Posterior vena cava (tissue), 2 donors: ENCODE measurements at places on chromosomes 7 and 10. TPM values are rescaled to one million over a fixed set of nuclear protein-coding genes. Genes with fewer than 3 reads are reported as not detected.
A peak's percentile ranks its signal among the peaks of the same experiment; 100 is the strongest.

- peak; percentile 83 for DNase-seq
Observed at GRCh38 chr7:157662981-157663716, 326.3 kb downstream of the DNAJB6 start.

GRCh38 chr7:107696330-107696946 lies 35.8 kb downstream of the SLC26A4 start:
- DNase-seq, result no peak

DNA sequence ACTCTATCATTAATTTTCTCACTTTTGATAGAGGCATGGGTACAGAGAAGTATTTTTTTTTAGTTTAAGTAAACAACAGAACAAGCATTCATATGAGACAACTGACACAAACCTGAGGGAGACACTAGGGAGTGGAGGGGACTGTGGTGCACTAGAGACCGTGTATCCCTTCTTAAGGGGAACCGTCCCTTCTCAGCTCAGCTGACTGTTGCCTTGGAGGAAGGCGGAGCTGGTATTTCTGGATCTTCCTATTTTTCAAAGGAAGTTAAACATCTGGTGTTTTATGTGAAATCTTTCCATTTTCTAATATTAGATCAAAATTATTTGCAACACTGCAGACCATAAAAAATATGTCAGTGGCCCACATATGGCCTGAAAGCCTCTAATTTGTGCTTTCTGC lies 113.6 kb upstream of the MACROH2A2 start:
- no peak for DNase-seq

GRCh38 chr7:107934991-107935770 lies 44.2 kb downstream of the DLD start:
- DNase-seq, result no peak

- peak; percentile 78 for DNase-seq
Observed at GRCh38 chr10:129707406-129708388, 240.7 kb downstream of the MGMT start.

GRCh38 chr7:50138101-50138500 lies 45.1 kb upstream of the ZPBP start:
- no peak for DNase-seq

DNA sequence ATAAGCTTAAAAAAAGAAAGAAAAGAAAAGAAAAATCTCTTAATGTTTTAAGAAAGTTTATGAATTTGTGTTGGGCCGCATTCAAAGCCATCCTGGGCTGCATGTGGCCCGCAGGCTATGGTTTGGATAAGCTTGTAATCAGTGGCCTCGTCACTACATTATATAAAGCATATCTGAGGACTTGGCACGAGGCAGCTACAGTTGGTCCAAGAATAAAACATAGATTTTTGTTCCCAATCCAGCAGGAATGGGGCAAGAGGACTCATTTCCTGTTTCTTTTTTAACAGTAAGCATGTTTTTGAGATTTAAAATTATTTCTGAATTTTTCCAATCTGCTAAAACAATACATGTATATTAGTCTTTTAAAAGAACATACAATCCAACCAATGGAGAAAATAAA lies 28.6 kb downstream of the MCM10 start:
- DNase-seq, result no peak

DNA sequence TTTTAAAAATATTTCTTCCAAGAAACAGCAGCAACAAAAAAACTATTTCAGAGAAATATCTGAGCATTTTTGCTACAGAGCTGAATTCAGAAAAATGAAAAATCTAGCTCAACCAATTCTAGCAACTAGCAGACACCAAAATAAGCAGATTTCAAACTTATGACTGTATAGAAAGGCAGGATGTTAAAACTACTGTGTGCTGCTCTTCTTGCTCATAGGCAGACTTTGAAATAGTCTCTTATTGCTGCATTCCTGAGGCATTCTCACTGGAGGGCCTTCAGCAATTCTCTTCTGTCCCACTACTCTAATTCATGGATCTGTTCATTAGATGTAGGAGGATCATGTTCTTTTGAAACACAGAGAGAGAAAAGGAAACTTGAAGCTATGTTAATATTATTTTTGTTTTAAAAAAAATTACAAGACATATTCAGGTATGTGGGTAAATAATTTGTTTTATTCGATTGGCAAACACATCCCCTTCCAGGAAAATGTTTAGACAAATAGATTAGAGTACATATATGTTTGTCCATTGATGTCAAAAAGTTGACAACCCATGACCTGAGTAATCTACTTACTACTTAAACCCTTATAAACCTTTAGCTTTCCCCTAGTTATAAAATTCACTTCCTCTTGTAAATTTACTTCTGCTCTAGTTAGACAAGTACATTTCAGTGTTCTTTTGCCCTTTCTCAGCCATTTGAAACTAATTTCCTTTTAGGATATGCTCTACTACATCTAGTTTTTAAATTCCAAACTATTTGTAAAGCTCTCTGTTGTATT lies 428.2 kb upstream of the POT1 start:
- DNase-seq, result no peak

DNA sequence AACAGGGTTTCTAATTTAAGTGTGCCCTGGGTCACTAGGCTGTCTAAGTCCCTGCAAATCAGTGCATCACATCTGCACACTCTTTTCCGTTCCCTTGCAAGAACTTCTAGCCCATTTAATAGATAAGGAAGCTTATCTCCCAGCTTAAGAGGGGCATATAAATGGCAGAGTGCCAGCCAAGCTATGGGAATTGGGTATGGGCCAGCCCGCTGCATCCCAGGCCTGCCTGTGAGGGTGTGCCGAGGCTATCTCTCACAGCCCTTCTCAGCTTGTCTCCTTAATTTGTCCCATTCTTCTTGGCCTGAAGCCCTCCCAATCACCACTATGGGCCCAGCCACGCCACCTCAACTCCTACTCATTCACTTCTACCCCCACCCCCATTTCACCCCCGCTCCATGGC lies 14.7 kb downstream of the AQP1 start:
- peak; percentile 56 for DNase-seq

- DNase-seq, result no peak
Observed at GRCh38 chr10:35056686-35057085, 33.5 kb downstream of the CUL2 start.

DNA sequence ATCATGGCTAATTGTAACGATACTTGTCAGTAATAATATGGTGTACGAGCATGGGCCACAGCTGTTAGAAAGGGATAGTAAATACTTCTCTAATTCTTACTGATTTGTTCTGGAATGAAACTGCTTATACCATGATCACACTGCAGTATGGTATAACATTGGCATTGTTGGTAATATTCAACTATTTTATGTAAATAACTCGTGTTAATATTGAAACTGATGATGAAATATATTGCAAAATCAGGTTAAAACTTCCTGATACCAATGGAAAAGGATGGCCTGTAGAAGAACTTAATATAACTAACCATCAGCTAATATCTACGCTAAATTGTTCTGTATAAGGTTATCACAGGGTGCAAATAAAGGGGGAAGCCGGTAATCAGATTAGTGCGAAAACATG lies 10.3 kb downstream of the OR2A14 start:
- DNase-seq, result no peak

GRCh38 chr10:115628616-115629015 lies 535.5 kb downstream of the ATRNL1 start:
- no peak for DNase-seq

DNA sequence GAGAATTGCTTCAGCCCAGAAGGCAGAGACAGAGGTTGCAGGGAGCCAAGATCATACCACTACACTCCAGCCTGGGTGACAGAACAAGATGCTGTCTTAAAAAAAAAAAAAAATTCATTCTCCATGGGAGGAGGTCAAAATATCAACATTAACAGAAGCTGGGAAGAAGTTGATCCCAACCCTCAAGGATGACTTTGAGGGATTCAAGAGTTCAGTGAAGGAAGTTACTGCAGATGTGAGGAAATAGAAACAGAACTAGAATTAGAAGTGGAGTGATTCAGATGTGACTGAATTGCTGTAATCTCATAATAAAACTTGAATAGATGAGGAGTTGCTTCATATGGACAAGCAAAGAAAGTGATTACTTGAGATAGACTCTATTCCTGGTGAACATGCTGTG lies 19.7 kb upstream of the RPEL1 start:
- no peak for DNase-seq

DNA sequence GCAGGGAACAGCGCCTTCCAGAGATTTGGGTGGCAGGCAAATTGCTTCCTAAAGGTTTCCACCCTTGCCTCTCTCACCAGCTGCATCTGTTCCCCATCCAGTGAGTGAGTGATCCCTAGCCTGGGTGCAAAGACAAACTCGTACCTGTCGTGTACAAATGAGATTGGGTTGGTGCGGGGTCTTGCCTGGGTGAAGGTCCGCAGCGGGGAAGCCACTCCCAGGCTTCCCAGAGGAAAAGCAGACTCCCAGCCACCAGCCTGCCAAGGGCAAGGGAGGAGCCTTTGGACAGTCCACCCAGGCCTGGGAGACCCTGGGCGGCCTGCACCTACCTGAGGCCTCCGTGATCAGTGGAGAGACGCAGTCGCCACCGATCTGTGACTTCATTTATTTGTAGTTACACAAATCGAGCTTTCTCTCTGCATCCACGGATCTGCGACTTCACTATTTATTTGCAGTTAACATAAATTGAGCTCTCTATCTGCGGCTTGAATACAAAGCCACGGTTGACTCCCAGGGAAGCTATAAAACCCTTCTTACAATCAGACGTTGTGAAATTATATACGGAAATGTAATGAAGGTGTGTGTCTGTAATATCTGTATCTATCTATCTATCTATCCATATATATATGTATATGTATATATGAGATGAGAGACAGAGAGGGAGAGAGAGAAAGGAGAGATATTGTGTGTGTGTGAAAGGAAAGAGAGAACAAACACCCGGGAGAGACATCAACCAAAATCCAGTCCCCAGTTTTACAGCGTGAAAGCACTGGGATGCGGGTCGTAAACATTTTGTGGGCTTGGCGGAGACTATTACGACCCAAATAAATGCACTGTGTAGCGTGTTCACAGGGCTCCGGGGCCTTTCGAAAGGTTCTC lies 3.0 kb upstream of the HOXA7 start:
- DNase-seq, result no peak

DNA sequence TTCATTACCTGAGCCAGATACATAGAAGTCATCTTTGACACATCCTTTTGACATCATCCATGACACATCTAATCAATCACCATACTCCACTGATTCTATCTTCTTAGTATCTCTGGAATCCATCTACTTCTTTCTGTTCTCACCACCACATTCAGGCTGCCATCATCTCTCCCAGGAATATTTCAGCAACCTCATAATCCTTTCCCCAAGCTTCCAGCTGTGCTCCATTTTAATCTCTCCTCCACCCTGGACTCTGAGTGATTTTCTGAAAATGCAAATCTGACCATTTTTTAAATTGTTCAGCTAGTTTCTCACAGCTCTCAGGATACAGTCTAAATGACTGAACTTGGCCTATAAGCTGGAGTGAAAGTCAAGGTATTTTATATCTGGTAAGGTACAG lies 2.5 kb upstream of the BTRC start:
- DNase-seq, result no peak

DNA sequence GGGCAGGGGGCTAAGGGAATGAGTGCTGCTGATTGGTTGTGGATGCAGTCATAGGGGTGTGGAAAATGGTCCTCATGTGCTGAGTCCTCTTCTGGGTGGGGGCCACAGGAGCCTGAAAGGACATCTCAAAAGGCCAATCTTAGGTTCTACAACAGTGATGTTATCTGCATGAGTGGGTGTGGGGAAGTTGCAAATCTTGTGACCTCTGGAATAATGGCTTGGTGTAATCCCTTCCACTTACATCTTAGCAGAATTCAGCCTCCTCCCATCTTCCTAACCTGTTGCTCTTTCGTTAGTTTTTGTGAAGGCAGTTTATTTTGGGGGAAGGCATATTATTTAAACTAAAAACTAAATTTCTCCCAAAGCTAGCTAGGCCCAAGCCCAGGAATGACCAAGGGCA lies 42.0 kb upstream of the OIT3 start:
- DNase-seq, result no peak

- no peak for DNase-seq
Observed at GRCh38 chr7:17030559-17030958, 148.8 kb upstream of the AGR3 start.

- DNase-seq, result peak; percentile 87
Observed at GRCh38 chr7:4151926-4152549, 530.1 kb upstream of the FOXK1 start.

- DNase-seq, result no peak
Observed at GRCh38 chr7:78792624-78793023, 660.8 kb downstream of the MAGI2 start.

DNA sequence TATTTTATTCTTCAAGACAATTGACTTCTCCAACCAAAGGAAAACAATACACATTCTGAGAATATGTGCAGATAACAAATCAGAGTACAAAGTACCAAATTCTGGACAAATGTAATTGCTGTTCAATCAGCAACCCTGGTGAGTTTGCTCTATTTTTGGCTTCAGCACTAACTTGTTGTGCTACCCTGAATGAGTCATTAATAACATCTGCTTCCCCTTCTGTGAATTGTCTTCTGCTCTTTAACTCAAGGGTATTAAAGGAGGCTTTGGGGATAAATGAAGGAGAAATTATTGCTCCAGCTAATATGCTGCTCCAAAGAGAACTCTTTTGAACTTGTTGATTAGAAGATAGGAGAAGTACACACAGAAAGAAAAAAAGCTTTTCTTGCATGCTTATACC lies 459.3 kb downstream of the HTR7 start:
- no peak for DNase-seq

- DNase-seq, result peak; percentile 49
Observed at GRCh38 chr10:86091216-86091615, 275.4 kb downstream of the GRID1 start.

DNA sequence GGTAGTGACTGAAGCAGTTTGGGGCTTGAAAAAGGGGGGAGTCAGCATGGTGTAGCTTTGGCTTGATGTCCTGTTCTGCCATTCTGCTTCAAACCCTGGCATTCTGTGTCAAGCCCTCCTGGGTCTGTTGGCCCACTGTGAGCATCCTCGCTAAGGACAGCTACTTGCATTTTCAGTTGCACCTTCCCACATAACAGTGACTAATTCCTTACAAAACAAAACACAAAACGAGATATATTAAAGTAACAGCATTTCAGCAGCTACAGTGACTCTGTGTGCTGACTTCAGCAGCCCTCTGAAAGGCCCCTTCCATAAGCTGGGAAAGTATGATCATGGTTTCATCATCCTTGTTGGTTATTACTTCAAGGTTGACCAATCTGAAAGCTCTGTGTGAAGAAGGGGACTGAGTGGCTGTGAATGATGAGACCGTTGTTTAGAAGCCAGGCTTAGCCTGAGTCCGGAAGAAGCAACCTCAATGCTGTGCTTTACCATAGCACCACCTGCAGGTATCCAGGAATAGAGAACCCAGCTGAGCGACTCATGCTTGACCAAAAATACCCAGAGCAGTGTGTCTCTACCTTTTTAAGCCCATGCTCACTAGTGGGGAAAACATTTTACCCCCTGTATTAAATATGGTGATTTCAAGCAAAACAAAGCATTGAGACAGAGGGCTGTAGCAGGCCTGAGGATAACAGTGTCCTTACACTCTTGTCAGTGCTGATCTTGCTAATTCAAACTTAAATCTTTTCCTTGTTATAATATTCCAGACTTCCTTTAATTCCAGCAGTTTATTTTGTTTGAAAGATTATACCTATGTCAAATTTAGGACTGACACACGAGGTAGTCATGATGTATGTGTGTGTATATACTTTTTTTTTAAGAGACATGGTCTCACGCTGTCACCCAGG lies 42.6 kb upstream of the CC2D2B start:
- DNase-seq, result no peak

GIMAP1 gene
- 3.3 TPM for total RNA-seq

ZNF33B gene
- 12.2 TPM for total RNA-seq

PTER gene
- 5.4 TPM for total RNA-seq

FZD1 gene
- 25.4 TPM for total RNA-seq

HELLS gene
- total RNA-seq, result 3.6 TPM

ADARB2 gene
- total RNA-seq, result not detected

TRPV5 gene
- total RNA-seq, result not detected

HPSE2 gene
- total RNA-seq, result not detected

AEBP1 gene
- 919 TPM for total RNA-seq

TACC2 gene
- total RNA-seq, result 75.8 TPM

ACSL5 gene
- total RNA-seq, result 13.1 TPM
